ENCODE measurements at places on chromosomes 11 and 22.
A peak's percentile ranks its signal among the peaks of the same experiment; 100 is the strongest.

DNA sequence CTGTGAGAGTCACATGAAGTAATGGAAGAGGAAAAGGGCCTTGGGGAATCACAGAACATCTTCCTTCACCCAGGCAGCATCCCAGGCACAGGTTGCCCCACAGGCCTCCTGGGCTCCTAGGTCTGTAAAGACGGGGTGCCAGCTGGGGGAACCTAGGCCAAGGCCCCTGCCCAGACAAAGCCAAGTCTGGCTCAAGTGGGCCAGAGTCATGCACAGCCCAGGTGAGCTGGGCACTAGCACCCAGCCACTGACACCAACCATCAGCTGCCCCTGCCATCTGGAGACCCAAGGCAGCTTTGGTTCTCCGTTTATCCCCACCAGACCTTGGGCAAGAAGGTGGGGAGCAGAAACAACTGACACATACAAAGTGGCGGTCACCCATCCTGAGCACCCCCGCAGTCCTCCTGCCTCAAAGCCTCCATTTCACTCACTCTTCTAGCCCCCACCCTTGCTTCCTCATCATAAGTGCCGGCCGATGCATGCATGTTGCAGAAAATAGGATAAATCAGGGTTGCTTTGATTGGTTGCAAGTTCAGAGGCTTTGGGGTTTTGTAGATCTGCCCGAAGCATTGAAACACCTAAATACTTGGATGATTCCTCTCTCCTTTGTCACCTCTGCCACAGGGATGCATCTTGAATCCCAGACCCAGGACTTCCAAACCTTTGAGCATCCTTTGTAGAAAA, 26.5 kb upstream of the TMPRSS4 start:
- no peak for DNase-seq

- DNase-seq: no peak
These were observed 20.1 kb upstream of the TSKU start for GRCh38 chr11:76762867-76763572.

GRCh38 chr11:72369743-72370142, 64.6 kb downstream of the CLPB start:
- DNase-seq: no peak

- no peak for DNase-seq
These were observed 681.2 kb downstream of the BRD1 start for GRCh38 chr22:49146511-49146910.

- DNase-seq: no peak
These were observed 11.9 kb downstream of the CHID1 start for GRCh38 chr11:898540-899190.

GRCh38 chr22:29697853-29698598, 21.8 kb upstream of the CABP7 start:
- no peak for DNase-seq

- DNase-seq: no peak
These were observed 215.0 kb downstream of the ST3GAL4 start for GRCh38 chr11:126570489-126570888.

GRCh38 chr22:25083807-25084200, 115.9 kb upstream of the CRYBB3 start:
- DNase-seq: peak; percentile 8

DNA sequence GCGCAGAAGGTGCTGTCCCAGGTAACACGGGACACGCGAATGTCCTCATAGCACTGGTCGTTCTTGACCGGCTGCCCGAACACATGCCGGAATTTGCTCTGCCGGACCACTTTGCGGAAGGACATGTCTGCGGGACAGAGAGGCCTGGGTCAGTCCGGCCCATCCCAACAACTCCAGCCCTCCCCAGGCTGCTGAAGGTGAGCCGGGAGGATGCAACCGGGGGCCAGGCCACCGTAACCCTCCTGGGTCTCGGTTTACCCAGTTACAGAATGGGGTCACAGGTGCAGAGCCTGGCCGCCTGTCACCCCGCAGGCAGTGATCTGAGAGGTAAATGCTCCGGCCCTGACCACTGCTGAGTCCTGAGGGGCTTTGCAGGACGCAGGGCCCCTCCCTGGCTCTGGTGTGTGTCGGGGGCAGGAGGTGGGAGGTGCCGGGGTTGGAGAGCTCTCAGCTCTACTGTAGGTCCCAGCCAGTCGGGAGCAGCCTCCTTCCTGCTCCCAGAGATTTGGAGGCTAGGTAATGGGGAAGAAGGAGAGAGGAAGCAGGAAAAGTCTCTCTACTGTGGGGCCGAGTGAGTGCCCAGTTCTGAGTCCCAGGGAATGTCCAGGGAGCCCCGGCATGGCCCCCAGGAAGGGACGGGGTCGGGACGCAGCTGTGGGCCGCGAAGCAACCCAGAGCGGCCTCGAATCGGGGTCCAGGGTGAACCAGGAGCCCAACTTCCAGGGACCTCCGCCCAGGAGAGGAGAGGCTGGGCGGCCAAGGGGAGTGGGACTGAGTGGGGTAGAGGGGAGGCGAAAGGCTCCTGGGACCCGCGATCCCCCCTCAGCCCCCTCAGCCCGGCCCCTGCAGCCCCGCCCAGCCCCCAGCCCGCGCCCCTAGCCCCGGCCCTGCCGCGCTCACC, 522 bp downstream of the CORO1B start:
- no peak for DNase-seq

- no peak for DNase-seq
These were observed 74.6 kb downstream of the CELSR1 start for GRCh38 chr22:46462726-46463371.

DNA sequence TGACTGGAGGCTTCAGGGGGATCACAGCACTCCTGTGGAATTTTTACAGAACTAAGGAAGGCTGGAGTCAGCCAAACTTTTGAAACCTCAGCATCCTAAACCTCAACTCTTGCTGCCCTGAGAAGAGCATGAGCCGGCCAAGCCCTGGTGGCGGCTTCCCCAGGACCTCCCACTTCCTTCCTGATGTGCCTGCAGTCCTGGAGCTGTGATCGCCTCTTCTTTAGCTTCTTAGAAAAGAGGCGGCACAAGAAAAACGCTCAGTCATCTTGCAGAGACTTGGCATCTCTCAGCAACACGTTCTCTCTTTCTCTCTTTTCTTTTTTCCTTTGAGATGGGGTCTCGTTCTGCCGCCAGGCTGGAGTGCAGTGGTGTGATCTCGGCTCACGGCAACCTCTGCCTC, 40.4 kb upstream of the AMPD3 start:
- peak; percentile 38 for DNase-seq

- DNase-seq: no peak
These were observed 128.6 kb upstream of the SYN3 start for GRCh38 chr22:33186816-33187215.

DNA sequence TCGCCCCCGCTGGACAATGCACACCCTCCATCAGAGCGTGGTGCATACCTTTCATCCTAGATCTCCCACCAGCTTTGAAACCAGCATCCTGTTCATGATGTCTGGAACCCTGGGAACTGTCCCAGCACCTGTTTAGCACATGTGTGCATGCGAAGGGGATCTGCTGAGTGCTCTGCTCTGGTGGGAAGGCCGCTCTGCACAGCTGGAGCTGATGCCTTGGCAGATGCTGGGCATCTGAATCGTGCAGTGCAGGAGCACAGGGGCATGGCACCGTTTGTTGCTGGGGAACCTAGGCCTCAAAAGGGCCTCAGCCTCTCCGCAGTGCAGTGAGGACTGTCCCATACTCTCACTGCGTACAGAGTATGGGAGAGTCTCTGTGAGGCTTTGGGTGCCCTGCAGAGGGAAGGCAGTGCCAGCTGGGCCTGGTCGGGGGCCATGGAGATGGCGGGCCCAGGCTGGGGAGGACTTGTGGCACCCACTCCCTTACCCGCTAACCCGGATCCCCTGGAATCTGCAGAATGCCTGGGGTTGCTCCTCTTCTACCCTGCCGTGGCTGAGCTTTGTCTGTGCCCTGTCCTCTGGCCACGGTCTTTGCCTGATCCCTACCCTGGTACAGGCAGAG, 72.9 kb upstream of the ATXN10 start:
- no peak for DNase-seq

GRCh38 chr22:35524966-35525686, 15.5 kb upstream of the RASD2 start:
- DNase-seq: peak; percentile 20

DNA sequence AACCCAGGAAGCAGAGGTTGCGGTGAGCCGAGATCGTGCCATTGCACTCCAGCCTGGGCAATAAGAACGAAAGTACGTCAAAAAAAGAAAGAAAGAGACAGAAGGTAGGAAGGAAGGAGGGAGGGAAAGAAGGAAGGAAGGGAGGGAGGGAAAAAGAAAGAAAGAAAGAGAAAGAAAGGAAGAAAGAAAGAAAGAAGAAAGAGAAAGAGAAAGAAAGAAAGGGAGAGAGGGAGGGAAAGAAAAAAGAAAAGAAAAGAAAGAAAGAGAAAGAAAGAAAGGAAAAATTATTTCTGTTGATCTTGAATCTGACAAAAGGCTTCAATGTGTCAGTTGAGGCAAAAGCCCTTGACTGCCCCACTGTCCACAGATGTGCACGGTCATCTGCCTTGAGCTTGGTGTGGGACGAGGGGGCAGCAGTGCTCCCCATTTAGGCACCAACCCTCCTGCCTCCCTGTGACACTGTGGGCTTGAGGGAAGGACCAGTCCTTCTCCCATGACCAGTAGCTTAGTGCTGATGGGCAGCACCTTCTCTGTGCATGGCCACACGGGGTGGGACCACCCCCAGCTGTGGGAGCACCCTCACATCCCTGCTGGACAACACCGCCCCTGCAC, 24.4 kb downstream of the KCTD17 start:
- no peak for DNase-seq

GRCh38 chr11:19499999-19500398, 212.6 kb upstream of the NAV2 start:
- DNase-seq: no peak

- no peak for DNase-seq
These were observed 721.7 kb downstream of the DLG2 start for GRCh38 chr11:84905411-84905810.

GRCh38 chr22:42937164-42937843, 77.6 kb downstream of the PACSIN2 start:
- no peak for DNase-seq
